Body of pancreas (tissue), 4 donors: ENCODE measurements at places on chromosomes 4 and X. TPM values are rescaled to one million over a fixed set of nuclear protein-coding genes. Genes with fewer than 3 reads are reported as not detected.
A peak's percentile ranks its signal among the peaks of the same experiment; 100 is the strongest.

Gene PABPC1L2B
- total RNA-seq: not detected

Gene RTL3
- not detected for total RNA-seq

GRCh38 chr4:38752372-38752940 is 30.3 kb downstream of the TLR10 start:
- no peaks in the 10 kb centered on the region for H3K4me1 ChIP-seq
- no peaks in the 10 kb centered on the region for H3K27me3 ChIP-seq
- no peak overlapping the region for H3K4me3 ChIP-seq
- DNase-seq: no peak
- peak overlapping the region; percentile 55 for H3K27ac ChIP-seq
- H3K36me3 ChIP-seq: no peaks in the 10 kb centered on the region

Gene EPGN
- not detected for total RNA-seq

DNA sequence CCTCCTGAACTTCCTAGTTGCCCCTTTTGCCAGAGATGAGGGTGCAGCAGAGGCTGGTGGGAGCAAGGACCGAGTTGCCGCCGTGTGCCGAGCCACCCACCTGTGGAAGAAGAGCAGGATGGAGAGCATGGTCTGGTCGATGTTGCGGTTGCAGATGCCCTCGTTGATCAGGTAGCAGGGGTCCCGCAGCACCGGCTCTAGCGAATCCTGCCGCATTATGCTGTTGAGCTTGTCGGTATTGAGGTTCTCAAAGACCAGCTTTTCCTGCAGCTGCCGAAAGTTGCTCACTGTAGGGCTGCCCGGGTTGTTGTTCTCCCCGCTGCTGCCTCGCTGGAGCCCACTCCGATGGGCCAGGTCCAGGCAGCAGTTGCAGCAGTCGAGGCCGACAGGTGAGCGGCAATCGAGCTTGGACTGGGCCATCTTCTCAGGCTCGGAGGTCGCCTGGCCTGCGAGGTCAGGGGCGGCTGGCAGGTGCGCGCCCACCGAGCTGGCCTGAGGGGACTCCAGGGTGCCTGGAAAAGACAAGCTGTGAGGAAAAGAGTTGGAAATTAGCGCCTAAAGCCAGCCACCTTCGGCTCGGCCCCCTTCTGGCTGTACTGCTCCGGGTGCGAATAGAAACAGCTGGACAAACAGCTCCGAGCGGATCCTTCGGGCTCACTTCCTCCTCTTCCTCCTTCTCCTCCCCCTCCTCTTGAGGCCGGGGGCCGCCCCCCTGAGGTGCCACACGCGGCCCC is 420 bp downstream of the TSC22D3 start:
- peak overlapping the region; percentile 50 for H3K4me3 ChIP-seq
- no peaks in the 10 kb centered on the region for H3K36me3 ChIP-seq
- H3K27me3 ChIP-seq: no peaks in the 10 kb centered on the region
- peak overlapping the region; percentile 87 for H3K27ac ChIP-seq
- peaks cover 29% of the 10 kb centered on the region for H3K4me1 ChIP-seq

GRCh38 chr4:62156205-62156604 is 956.1 kb downstream of the ADGRL3 start:
- H3K27ac ChIP-seq: no peak overlapping the region
- no peak overlapping the region for H3K4me3 ChIP-seq
- H3K36me3 ChIP-seq: no peaks in the 10 kb centered on the region
- DNase-seq: no peak

DNA sequence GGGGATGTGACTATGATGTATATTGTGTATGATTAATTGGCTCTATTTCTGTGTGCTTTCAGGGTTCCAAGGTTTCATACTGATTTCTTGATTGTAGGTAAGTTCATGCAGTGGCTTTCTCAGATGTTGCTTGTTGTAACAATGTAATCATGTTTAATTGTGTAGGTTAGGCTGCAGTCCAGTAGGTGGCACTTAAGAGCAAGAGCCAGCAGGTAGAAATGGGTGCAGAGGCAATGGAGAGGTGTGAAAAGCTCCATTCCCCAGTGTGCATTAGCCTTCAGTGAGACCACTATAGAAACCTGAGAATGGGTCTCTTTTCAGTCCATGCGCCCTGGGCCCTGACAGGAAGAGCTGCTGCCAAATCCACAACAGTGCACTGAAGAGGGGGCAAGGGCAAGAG is 28.2 kb downstream of the DCAF12L2 start:
- no peaks in the 10 kb centered on the region for H3K4me1 ChIP-seq
- no peaks in the 10 kb centered on the region for H3K27me3 ChIP-seq
- DNase-seq: no peak
- no peak overlapping the region for H3K4me3 ChIP-seq
- no peaks in the 10 kb centered on the region for H3K36me3 ChIP-seq

DNA sequence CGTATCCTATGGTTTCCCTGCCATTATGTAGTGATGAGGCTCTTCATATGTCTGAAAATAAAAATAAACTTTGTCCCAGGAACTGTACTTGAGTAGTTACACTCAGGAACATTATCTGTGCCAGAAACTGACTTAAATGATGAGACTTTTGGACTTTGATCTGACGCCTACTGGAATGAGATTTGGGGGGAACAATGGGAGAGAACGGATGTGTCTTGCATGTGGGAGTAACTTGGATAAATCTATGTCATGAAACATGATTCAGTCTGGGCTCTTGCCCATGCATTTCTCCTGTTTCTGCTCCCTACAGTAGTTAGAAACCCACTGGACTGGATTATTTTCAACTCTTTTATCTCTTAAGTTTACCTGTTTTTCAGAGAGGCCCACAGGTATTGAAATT is 2351.4 kb downstream of the PCDH7 start:
- no peak for DNase-seq
- no peaks in the 10 kb centered on the region for H3K36me3 ChIP-seq
- no peaks in the 10 kb centered on the region for H3K4me1 ChIP-seq
- H3K4me3 ChIP-seq: no peak overlapping the region

DNA sequence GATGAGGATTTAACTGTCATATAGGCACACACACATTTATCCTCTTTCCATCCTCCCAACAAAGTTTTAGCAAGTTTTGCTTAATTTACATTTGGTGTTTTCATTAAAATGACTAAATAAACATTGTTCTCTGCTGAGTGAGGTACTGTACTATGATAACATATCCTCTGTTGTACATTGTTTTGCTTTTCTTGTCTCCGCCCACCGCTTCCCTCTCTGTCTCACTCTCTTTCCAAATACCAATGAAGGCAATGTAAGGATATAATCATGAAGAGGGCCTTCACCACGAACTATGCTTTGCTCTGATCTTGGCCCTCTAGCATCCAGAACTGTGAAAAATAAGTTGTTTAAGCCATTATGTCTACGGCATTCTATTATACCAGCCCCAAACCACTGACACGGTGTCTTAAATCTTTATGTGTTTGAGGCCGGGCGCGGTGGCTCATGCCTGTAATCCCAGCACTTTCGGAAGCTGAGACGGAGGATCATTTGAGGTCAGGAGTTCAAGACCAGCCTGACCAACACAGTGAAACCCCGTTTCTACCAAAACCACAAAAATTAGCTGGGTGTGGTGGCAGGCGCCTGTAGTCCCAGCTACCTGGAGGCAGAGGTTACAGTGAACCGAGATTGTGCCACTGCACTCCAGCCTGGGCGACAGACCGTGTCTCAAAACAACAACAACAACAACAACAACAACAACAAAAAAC is 65.3 kb downstream of the HPRT1 start:
- H3K36me3 ChIP-seq: no peaks in the 10 kb centered on the region
- no peak for DNase-seq
- H3K4me3 ChIP-seq: no peak overlapping the region
- no peak overlapping the region for H3K27ac ChIP-seq
- H3K4me1 ChIP-seq: no peaks in the 10 kb centered on the region

- DNase-seq: peak; percentile 39
- no peaks in the 10 kb centered on the region for H3K27me3 ChIP-seq
- H3K4me3 ChIP-seq: no peak overlapping the region
- no peaks in the 10 kb centered on the region for H3K36me3 ChIP-seq
- peaks cover 49% of the 10 kb centered on the region for H3K4me1 ChIP-seq
- H3K27ac ChIP-seq: peak overlapping the region; percentile 85
These were observed 29.3 kb upstream of the SCOC start for GRCh38 chr4:140344101-140344500.

GRCh38 chrX:51847463-51847862 is 46.0 kb upstream of the MAGED1 start:
- H3K4me3 ChIP-seq: no peak overlapping the region
- H3K27ac ChIP-seq: no peak overlapping the region
- H3K27me3 ChIP-seq: no peaks in the 10 kb centered on the region
- H3K4me1 ChIP-seq: no peaks in the 10 kb centered on the region
- no peak for DNase-seq

Gene SERTM2
- not detected for total RNA-seq

- no peak overlapping the region for H3K4me3 ChIP-seq
- no peaks in the 10 kb centered on the region for H3K27me3 ChIP-seq
- no peaks in the 10 kb centered on the region for H3K36me3 ChIP-seq
- H3K4me1 ChIP-seq: no peaks in the 10 kb centered on the region
- DNase-seq: no peak
- no peak overlapping the region for H3K27ac ChIP-seq
These were observed 336.4 kb upstream of the RASGEF1B start for GRCh38 chr4:81808011-81808672.

GRCh38 chr4:98566361-98567008 is 91.9 kb downstream of the TSPAN5 start:
- H3K36me3 ChIP-seq: no peaks in the 10 kb centered on the region
- no peak overlapping the region for H3K4me3 ChIP-seq
- H3K4me1 ChIP-seq: no peaks in the 10 kb centered on the region
- no peaks in the 10 kb centered on the region for H3K27me3 ChIP-seq

DNA sequence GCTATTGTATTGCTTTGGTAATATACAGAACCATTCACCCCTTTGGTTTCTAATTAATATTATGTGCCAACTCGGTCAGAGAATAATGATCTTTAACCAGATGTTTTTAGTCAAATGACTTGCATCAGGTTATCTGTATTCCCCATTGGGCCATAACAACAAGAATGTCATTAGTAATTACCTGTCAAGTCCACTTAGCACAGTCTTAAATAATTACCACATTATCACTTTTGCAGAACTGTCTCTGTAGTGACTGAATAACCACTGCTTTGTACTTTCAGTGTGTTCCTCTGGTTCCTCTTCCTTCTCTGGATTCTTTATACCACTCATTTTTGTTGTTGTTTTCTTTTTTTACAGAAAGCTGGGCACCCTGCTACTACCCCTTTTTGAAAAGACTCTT is 257.7 kb upstream of the SPOCK3 start:
- no peaks in the 10 kb centered on the region for H3K27me3 ChIP-seq
- no peak for DNase-seq
- no peaks in the 10 kb centered on the region for H3K4me1 ChIP-seq
- H3K4me3 ChIP-seq: no peak overlapping the region
- H3K36me3 ChIP-seq: no peaks in the 10 kb centered on the region

GRCh38 chr4:170339522-170339921 is 249.8 kb upstream of the AADAT start:
- no peak overlapping the region for H3K27ac ChIP-seq
- no peak for DNase-seq
- H3K27me3 ChIP-seq: no peaks in the 10 kb centered on the region
- no peaks in the 10 kb centered on the region for H3K4me1 ChIP-seq
- no peak overlapping the region for H3K4me3 ChIP-seq
- no peaks in the 10 kb centered on the region for H3K36me3 ChIP-seq

Gene NONO
- 132 TPM for total RNA-seq
